ENCODE measurements at places on chromosomes 12 and 14.

DNA sequence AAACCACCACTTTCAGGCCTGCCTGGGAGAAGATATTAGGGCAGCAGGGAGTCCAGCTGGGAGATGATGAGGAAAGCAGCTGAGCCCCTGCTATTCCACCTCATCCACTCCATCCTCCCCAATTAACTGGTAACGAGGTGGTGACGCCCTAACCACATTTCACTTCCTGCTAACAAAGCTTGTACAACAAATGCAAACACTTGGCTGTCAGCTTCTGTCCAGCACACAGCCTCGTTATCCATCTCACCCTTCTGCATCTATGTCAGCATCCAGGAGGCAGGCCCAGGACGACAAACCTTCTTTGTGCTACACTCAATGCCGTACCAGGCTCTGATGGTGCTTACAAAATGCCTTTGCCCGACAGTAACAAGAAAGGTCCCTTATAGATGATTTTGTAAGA, 225.4 kb downstream of the APAF1 start:
- no peak for DNase-seq

GRCh38 chr14:68113343-68113930, 293.9 kb downstream of the RAD51B start:
- DNase-seq, result no peak

GRCh38 chr12:43282106-43282505, 269.9 kb downstream of the ADAMTS20 start:
- DNase-seq, result no peak

- DNase-seq, result no peak
Observed at GRCh38 chr12:9667403-9668160, 1.9 kb upstream of the CLEC2D start.

- DNase-seq, result no peak
Observed at GRCh38 chr12:68910128-68910527, 22.8 kb downstream of the CPM start.

- DNase-seq, result no peak
Observed at GRCh38 chr14:64707661-64708060, 3.4 kb downstream of the PLEKHG3 start.

DNA sequence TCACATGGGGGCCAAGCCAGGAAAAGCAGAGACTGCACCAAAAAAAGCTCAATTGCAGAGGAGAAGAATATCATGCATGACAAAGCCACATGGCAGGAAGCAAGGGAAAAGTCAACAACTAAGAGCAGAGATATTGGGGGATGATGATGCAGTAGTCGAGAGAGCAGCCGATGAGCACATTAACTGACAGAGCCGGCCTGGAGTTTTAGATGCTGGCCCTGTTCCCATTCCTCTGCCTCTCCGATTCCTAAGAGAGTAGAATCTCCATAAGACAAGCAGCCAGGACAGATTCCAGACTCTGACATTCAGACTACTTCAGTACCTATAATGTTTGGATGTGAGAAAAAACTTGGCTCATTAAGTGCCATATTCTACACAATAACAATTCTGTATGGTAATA, 155.9 kb downstream of the KCNH5 start:
- peak; percentile 12 for DNase-seq

DNA sequence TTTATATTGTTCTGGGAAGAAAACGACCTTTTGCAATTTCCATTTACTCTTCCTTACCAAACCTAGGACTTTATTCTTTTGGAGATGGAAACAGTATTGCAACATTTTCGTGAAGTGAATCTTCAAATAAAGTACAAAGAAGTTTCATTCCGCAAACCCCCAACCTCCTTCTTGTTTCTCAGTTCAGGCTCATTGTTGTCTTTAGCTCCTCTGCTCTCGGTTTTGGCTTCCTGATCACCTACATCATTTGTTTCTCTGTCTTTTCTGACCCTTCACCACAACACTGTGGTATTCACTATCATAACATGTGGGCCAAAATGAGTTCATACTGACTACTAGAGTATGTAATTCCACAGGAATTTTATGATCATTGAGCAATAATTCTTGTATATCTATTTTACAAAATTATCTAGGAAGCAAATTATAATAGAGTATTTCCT, 266.8 kb downstream of the ADAMTS20 start:
- DNase-seq, result no peak

- no peak for DNase-seq
Observed at GRCh38 chr14:69087061-69087461, 65.9 kb downstream of the DCAF5 start.
